ENCODE measurements at places on chromosomes 11 and 22.

DNA sequence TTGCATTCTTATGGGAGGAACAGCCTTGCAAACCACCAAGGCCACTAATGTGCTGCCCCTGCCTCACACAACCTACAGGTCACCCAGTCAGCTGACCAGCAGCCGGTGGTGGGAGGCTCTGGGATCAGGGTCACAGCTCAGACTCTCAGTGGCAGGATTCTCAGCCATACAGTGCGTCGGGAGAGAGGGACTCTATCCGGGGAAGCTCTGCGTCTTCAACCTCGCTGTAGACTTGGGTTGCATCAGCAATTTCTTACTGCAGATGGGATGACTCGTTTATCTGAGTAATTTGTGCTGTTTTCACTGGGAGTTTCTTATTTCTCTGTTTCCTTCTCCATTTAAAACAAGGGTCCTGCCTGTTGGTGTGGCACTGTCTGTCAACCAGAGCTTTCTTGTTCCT, 257.7 kb downstream of the TBC1D22A start:
- DNase-seq, result no peak

DNA sequence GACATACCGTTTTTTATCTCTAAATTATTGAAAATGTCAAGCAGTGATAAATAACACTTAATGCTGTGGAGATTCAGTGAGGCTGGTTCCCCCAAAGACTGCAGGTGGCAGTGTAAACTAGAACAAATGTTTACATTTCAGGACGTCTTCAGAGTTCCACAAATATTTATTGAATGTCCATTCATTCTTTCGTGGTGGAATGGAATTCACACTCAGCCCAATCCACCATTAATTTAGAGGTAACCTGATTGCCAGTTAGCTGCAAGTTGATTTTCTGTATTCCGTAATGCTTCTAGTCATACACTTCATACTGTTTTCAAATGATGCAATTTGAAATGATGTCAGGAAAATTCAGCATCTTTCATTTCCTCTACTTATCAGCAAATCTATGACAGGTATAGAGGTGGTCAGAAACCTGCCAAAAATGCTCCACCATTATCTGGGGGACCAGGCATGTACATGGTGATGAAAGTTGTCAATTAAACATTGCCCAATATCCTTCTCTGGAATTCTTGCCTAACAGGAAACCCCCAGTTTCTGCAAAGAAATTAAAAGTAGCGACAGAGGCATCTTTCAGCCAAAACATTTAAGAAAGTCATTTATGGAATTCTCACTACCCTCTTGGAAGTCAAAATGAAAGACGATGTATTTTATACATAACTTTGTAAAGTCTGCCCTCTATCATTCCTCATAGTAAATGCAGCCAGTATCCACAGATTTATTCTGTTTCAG, 94.3 kb upstream of the BMAL1 start:
- peak; percentile 36 for DNase-seq

GRCh38 chr22:47600791-47601625, 838.6 kb downstream of the TBC1D22A start:
- DNase-seq, result no peak

- peak; percentile 15 for DNase-seq
Measured at GRCh38 chr11:73087730-73088129, 54.4 kb downstream of the FCHSD2 start.

GRCh38 chr11:88303037-88303436, 34.5 kb downstream of the CTSC start:
- DNase-seq, result no peak

DNA sequence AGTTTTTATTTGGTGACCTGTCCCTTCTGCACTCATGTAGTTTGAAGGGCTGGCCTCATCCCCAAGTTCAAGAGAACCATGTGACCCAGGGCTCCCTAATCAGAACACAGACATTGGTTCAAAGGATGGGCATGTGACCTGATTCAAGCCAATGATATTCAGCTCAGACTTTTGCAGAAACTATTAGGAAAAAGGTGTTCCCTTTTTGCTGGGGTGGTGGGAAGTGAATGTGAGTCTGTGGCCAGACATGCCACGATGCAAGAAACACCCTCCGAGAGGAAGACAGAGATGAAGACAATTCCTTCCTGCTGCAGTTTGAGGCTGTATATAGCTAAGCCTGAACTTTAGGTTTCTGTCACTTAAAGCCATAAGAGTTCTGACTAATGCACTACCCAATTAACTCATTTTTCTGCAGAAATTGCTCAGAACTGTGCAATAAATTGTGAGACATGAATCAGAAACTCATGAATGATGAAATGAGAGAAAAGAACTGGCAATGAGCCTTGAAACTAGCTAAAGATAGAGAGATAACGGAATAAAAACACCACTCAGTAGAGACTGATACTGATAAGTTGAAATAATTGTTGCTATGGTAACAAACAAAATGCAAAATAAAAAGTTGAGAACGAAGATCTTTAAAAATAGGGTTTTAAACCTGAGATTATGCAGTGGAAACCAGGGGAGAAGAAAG, 9.2 kb upstream of the MAPK1 start:
- peak; percentile 56 for DNase-seq

DNA sequence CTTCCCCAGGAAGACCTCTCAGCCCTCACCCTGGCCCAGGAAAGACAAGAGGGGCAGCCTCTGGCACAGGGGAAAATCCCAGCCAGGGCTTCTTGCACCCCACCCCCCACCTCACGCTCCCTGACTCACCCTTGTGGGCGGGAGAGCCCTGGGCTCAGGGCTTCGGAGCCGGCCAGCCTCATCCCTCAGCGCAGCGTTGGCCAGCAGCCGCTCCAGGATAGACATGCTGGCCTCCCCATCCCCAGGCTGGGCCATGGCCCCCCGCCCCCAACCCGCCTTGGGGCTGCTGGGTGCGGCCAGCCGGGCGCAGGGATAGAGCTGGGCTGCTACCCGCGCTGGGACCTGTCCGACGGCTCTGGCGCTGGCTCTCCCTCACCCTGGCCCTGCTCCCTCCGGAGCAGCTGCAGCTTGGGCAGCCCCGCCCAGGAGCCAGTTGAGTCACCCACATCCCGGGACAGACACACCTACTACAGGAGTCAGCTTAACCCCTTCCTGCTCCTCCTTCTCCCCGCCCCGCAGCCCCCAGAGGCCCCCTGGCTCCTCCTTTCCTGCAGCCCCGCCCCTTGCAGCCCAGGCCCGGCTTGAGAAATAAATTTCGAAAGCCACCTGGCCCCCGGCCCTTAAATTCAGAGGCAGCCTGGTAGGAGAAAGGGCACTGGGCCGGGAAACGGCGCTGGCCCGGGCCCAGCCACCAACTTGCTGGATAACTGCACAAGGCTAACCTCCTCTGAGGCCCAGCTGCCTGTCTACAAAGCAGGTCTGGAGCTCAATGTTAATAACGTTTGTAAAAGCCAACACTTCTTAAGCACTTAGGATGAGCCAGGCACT, 13.4 kb downstream of the TNKS1BP1 start:
- peak; percentile 99 for DNase-seq

DNA sequence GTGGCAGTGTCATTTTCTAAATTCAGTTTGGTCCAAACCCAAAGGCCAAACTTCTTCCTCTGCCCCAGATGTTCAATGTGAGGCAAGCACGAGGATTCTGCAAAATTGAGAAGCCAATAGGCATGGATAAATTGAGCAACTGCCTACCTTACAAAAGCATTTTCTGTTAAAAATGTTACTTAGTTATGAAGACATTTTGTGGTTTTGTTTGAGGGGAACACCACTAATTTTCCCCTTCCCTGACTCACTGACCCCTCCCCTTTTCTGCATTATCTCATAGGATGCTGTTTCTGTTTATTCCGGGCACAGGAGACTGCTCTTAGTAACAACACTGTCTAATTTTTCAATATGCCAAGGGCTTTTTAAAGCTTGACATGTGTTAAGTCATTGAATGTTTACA, 462.8 kb downstream of the INSC start:
- no peak for DNase-seq

- DNase-seq, result no peak
Measured at GRCh38 chr11:130436171-130436570, 7.8 kb upstream of the ADAMTS8 start.

DNA sequence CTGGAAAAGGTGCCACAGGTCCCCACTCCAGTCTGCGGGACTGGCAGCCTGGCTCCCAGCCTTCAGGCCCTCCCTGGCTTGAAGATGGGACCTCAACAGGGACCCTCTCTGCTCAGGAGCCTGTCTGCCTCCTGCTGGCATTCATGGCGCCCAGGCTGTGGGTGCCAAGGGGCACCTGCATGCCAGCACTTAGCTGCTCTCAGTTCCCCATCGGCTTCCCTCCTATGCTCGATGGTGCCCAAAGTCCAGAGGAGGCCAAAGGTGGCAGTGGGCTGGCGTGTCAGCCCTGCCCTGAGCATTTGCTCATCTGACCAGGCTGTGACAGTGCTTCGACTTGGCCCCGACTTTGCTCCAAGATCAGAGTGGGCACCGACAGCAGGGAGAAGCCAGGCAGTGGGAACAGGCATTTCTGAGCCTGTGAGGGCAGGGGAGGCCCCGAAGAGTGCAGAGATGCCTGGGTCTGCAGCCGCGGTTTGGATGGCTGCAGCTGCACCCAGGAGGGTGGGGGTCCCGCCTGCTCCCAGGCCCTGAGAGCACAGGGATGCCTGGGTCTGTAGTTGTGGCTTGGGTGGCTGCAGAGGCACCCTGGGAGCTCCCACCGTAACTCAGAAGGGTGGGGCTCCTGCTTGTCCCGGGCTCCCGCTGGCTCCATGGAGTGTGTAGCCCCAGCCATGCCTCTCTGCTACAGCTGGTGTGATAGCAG, 463.6 kb downstream of the TBC1D22A start:
- DNase-seq, result no peak

GRCh38 chr11:12164061-12165014, 53.9 kb downstream of the MICAL2 start:
- DNase-seq, result peak; percentile 21

GRCh38 chr22:35575116-35575748, 34.6 kb downstream of the RASD2 start:
- DNase-seq, result no peak

DNA sequence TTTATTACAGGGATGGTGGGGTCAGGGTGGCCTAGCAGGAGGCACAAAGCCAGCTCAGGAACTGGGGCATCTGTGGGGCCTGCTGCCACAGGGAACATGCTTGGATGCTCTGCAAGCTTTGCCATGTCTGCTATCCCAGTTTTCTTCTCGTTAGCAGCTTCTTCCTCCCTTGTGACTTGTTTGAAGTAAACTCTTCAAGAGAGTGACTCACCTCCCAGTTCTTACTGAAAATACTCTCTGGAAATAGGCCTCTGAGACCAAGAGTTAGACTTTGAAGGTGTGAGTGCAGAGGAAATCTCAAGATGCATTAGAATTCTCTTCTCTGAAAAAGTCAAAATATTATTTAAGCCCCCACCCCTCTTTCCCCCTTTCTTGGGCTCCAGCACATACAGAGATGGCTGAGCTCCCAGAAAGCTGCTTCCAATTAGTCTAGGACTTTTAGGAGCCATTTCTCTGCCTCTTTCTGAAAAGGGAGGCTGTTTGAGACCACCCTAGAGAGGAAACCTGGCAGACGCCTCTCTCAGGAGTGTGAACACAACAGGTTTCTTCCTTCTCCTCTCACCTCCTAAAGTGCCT, 15.1 kb downstream of the CWC15 start:
- peak; percentile 55 for DNase-seq

- no peak for DNase-seq
Measured at GRCh38 chr11:107252429-107253161, 205.0 kb downstream of the CWF19L2 start.

- no peak for DNase-seq
Measured at GRCh38 chr11:134481135-134481534, 69.1 kb upstream of the B3GAT1 start.

DNA sequence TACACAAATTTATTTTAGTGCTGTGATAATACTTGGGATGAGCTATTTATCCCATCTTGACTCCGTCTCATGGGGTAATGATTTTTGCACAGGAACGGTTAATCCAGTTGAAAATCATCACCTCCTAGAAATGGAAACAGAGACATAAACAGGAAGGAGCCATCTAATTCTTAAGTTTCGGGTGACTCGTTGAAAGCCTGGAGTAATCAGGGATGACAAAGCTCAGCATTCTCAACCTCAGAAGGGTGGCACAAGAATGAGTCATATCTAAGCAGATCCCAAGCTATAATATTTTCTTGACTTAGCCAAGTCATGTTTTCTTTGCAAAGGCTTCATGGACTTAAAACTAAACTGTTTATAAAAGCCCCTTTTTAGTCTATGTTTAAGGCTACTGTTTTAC, 280.8 kb upstream of the CCDC90B start:
- DNase-seq, result peak; percentile 61

GRCh38 chr11:93775289-93775688, 8.8 kb upstream of the MED17 start:
- DNase-seq, result no peak

DNA sequence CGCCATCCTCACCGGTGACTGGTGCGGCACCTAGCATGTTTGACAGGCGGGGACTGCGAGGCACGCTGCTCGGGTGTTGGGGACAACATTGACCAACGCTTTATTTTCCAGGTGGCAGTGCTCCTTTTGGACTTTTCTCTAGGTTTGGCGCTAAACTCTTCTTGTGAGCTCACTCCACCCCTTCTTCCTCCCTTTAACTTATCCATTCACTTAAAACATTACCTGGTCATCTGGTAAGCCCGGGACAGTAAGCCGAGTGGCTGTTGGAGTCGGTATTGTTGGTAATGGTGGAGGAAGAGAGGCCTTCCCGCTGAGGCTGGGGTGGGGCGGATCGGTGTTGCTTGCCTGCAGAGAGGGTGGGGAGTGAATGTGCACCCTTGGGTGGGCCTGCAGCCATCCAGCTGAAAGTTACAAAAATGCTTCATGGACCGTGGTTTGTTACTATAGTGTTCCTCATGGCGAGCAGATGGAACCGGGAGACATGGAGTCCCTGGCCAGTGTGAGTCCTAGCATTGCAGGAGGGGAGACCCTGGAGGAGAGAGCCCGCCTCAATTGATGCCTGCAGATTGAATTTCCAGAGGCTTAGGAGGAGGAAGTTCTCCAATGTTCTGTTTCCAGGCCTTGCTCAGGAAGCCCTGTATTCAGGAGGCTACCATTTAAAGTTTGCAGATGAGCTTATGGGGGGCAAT, 1.1 kb downstream of the NEAT1 start:
- peak; percentile 38 for DNase-seq

DNA sequence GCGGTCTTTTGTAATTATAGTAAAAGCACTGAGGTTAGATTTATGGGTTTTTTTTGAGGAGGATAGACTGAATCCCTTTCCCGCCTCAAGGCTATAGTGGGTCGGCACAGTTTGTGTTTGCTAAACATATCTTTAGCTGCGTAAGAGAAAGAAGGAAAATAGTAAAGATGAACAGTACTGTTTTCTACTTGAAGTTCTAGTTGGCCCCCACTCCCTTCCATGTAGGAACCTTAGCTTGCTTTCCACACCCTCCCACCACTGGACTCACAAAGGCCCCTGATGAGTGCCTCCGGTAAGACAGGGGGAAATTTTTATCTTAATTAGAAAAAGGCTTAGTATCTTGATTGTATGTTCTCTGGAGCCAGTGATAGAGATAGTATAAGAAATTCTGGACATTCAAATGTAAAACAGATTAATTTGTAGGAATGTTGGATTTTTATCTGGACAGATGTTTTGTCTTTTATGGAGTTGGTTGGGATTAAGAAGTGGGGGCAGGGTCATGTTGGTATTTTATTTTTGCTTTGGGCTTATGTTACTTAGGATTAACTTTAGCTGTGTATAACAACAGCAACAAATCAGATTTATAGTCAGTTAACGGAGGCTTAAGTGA, 49.4 kb downstream of the PTPRJ start:
- no peak for DNase-seq
